ENCODE measurements at places on chromosomes 11 and 22.

- no peak for DNase-seq
Measured at GRCh38 chr11:91513734-91514133, 710.9 kb upstream of the FAT3 start.

- DNase-seq: no peak
Measured at GRCh38 chr11:114764563-114764962, 86.2 kb downstream of the NXPE2 start.

GRCh38 chr11:37496201-37496600 is 898.2 kb upstream of the RAG2 start:
- DNase-seq: no peak

- no peak for DNase-seq
Measured at GRCh38 chr22:37470087-37470445, 16.1 kb downstream of the MFNG start.

DNA sequence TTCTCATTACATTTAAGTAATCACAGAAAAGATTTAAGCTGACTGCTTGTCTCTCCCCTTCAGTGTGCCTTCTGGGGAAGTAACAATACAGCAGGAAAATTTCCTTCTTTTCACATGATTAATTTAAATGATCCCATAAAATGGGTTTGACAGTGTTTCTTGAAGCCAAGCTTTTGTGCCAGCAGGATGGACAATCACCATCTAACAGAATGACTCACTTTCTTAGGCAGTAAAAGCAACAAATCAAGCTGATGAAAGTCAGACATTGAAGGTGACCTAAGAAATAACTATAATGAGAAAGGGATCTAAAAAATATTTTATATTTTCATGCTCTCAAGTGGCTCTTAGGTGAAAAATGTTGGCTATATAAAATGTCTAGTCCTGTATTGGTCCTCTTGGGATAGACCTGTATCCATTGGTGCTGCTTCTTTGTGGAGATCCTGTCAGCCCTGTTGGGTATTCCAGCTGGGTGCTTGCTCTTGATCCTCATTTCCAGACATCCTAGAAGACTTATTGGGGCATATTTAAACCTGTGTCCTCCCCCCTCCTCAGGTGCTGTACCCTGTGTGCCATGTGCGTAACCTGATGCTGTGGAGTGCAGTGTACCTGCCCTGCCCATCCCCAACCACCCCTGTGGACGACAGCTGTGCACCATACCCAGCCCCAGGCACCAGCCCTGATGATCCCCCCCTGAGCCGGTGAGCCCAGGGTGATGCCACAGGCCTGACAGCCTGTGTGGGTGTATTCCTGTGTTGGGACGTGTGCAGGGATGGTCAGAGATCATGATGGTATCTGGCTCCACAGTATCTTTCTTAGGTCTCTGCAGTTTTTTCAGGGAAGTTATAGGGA is 62.7 kb upstream of the HORMAD2 start:
- DNase-seq: no peak

DNA sequence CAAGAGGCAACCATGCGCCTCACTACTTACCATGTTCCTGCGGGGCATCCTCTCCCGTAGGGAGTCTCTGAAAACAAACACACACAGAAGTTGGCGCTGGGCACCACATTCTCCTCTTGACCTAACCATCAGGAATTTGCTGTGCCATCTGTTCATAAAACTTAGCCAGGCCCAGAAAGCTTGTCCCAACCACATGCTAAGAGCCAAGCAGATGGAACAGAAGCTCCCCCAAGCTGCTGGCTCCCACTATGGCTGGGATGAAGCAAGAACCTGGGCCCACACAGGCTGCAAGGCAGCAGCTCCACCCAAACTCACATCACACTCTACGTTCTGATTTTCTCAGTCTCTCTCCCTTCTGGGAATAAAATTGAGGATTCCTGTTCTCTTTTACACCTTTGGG is 17.4 kb downstream of the HPS4 start:
- DNase-seq: no peak

DNA sequence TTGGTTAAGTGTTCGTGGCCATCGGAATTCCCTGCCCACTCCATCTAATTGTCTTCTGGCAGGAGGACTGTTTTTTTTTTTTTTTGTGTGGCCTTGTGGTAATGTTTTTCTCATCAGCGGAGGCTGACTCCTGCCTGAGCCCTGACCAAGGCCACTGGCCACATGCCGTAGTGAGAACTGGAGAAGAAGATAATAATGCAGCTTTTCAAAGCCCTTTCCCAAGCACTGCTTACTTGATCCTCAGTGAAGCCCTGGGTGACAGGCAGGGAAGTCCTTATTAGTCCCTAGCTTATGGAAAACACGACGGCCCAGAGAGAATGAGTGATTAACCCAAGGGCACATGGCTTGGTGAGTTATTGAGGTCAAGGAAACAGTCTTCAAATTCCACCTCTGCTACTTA is 71.2 kb downstream of the ADM start:
- DNase-seq: no peak

- no peak for DNase-seq
Measured at GRCh38 chr11:61667684-61668305, 12.4 kb upstream of the DAGLA start.

GRCh38 chr11:76172583-76172982 is 33.7 kb downstream of the WNT11 start:
- DNase-seq: no peak

- no peak for DNase-seq
Measured at GRCh38 chr11:118615282-118615975, 8.0 kb downstream of the PHLDB1 start.

GRCh38 chr11:113142508-113142907 is 171.9 kb upstream of the TTC12 start:
- no peak for DNase-seq

GRCh38 chr11:66728038-66728692 is 851 bp downstream of the SPTBN2 start:
- DNase-seq: peak; percentile 81

GRCh38 chr11:34339149-34340064 is 18.4 kb downstream of the ABTB2 start:
- no peak for DNase-seq

DNA sequence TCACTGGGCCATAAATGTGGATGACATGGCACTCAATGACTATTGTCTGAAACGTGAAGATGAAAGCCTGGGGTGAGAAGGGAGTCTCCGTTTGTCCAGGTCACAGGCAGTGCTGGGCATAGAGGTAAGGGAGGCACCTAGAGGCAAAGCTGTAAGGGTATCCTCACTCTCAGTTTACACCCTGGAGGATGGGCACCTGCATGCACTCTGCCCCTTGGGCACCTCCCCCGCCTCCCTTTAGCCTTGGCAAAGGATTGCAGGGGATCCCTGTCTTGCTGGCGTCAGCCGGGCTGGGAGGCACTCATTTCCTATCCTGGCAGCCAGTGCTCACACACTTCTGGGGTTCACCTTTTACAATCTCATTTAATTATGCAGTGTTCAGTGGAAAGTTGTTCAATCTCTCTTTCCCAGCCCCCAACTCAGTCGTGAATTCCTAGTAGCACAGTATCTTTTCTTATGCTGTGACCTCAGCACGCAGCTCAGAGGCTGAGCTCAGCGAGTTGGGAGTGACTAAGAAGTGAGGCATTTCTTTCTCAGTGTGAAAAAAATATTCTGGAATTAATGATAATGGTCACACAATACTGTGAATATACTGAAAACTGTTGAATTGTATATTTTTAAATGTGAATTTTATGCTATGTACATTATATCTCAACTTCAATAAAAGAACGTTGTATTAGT is 866.6 kb downstream of the BRD1 start:
- DNase-seq: no peak

- DNase-seq: no peak
Measured at GRCh38 chr11:118144301-118145268, 8.0 kb downstream of the SCN4B start.

DNA sequence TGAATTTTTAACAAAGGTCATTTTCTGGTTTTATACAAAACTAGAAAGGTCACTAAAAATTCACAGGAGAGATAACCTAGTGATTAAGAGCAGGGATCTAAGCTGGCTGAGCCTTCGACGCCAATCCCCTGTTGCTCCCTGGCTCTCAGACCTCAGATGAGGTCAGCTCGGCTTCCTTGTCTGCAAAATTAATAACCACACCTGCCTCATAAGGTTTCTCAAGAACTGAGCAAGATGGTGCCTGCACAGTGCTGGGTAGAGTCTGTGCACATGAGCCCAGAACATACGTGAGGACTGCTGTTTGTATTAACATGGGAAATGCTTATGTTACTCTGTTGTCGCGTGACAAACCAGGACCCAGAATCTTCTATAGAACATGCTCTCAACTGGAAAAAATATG is 24.4 kb upstream of the CD5 start:
- no peak for DNase-seq

DNA sequence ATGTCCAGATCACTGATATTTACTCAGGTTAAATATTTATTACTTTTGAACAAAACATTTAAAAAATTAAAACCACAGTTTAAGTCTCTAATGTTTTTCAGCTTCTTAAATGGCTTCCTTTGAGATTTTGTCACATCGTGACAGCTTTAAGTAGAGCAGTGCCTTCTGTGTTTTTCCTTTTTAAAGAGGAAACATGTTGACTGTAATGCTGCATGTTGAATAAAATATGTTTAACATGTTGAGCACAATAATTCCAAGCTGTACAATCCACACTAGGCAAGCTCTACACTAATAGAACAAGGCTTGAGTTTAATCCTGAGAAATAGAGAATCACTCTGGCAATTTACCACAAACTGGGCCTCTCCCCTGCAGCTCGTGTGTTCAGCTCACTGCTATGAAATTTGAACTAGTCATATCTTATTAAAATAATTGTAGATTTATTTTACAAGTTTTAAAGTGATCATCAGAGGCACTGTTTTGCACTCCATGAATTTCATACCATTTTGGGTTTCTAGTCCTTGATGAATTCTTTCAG is 368.3 kb downstream of the SOX6 start:
- DNase-seq: no peak

DNA sequence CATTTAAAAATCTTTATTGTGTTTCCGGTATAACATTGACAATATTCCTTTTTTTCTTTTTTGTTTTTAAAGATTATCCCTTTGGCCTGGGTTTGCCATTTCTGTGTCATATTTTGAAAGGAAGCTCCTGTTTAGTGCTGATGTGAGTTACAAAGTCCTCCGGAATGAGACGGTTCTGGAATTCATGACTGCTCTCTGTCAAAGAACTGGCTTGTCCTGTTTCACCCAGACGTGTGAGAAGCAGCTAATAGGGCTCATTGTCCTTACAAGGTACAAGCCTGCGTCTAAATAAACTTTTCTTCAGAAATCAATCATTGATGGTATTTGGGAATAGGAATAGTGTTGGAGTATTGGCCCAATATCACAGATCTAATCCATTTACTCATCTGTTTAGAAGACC is 19.8 kb downstream of the PIWIL4 start:
- no peak for DNase-seq

GRCh38 chr11:56783448-56784041 is 35.0 kb upstream of the OR9G4 start:
- DNase-seq: peak; percentile 76

DNA sequence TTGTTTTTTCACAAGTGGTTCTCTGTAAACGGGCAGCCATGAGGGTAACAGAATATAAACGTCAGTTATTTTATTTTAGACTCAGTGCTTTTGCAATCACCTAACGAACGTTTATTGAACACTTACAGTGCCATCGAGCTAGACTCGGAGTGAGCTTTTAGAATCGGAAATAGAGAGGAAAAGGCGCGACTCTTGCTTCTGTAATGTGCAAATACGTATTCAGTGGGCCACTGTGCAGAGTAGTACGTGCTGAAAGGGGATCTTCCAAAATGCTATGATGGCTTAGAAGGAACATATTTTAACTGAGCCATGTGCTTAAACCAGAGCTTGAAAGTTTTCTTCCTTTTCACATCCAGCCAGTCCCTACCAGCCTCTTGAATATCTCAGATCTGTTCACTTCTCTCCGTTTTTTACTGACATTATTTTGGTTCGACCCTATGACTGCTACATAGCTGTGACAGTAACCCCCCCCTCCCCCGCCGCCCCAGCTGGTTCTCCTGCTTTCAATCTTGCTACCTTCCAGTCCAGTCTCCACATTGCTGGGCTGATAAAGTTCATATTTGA is 468 bp downstream of the DDIAS start:
- DNase-seq: no peak

GRCh38 chr11:36311926-36312595 is 16.0 kb downstream of the PRR5L start:
- peak; percentile 66 for DNase-seq

DNA sequence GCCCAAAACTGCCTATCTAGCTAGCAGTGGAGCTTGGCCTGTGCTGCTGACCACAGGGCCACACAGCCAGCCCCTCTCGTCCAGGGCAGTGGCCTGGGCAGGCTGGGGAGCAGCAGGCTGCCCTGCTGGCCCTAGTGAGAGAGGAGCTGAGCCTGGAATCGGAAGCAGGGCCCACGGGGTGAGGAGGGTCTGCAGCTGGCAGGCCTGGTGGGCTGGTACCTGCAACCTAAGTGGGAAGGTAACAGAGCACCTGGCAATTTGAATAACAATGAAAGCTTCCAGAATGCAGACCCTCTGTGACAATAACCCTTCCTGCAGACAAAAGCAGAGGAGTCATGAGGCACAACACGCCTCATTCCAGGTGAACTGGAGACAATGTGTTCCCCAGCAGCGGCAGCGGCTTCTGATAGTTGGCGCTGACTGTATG is 31.8 kb upstream of the RFPL3 start:
- DNase-seq: peak; percentile 1

GRCh38 chr11:69922596-69923111 is 103.4 kb upstream of the FGF3 start:
- no peak for DNase-seq

DNA sequence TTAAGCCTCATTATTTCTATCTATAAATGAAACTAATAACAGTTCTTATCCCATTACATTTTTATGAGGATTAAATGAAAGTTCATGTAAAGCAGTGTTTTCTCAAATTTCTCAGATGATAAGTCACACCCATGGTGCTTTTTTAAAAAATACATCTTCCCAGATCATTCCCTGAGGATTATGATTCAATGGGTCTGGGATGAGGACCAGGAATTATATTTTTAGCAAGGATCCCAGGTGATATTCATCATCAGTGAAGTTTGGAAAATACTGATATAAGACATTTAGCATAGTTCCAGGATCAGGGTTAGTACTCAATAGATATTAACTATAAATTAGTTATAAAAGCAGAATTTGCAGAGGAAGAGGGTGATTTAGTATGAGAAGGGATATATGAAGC is 89.1 kb downstream of the BBOX1 start:
- no peak for DNase-seq

- no peak for DNase-seq
Measured at GRCh38 chr22:21990445-21991303, 8.1 kb upstream of the TOP3B start.

DNA sequence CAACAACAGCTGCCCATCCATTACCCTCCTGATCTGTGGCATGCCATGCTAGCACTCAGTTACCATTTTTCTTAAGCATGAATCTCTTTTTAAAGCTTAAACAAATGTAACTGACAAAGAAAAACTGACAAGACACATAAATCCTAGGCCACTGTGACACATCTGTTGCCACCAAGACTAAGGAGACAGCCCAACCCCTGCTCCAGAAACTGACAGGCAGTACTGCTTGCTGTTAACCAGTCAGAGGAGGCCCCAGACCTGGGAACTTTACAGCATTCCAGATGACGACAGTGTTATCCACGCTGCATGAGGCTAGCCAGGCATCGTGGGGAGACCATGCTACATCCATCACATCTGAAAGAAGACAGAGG is 33.8 kb downstream of the HIRA start:
- no peak for DNase-seq

GRCh38 chr22:42948294-42948693 is 66.7 kb downstream of the PACSIN2 start:
- DNase-seq: no peak

GRCh38 chr11:21768388-21768787 is 424.5 kb upstream of the ANO5 start:
- no peak for DNase-seq

- DNase-seq: no peak
Measured at GRCh38 chr11:131979364-131979763, 608.9 kb downstream of the NTM start.

Measured in NCI-H1417 (cell line).